ENCODE measurements at places on chromosomes 3 and 15.

DNA sequence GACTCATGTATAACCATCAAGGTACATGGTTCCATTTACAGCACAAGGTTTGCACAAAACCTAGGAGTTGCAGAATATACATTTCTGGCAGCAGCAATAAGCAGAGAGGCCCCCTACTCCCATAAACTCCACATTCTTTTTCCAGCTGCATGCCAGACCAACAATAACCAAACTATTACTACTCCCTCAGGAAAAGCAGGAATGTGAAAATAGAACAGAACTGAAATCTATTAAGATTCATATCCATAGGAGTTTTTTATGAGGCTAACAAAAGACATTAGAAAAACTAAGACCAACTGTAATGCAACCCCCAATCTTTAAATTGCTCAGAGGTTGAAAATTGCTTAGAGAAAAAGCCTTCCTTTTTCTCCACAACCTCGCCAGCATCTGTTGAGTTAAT is 27.6 kb upstream of the TOP2B start:
- no peak for DNase-seq

- no peak for DNase-seq
Observed at GRCh38 chr3:126446791-126447190, 28.9 kb downstream of the ZXDC start.

GRCh38 chr3:16448639-16449070 is 64.8 kb downstream of the RFTN1 start:
- DNase-seq: no peak

GRCh38 chr3:51637941-51638471 is 33.0 kb upstream of the TEX264 start:
- DNase-seq: no peak

GRCh38 chr15:67559158-67559557 is 16.7 kb downstream of the MAP2K5 start:
- DNase-seq: no peak

- no peak for DNase-seq
Observed at GRCh38 chr3:146250449-146251382, at the start of gene PLSCR4. PLSCR4 (minus strand) TSS chr3:146251105; CDS start chr3:146222071, 29,034 bp downstream.

GRCh38 chr15:95442107-95442719 is 888.3 kb upstream of the NR2F2 start:
- no peak for DNase-seq

DNA sequence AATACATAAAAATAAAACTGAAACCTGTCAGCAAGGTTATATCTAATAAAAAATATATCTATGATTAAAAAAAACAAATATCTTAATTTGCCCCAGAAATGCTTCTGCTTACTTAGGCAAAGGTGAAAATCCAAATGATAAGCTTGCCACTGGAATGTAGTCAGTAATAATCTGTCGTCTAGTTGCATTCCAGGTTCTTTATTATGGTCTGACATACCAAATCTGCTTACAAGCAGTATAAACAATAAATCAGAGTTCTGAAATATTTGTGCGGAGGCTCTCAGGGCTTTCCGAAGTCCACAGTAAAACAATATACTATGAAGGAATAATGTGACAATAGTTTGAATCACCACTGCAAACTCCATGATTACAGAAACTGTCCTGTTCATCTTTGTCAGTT is 1133.5 kb downstream of the ROBO1 start:
- DNase-seq: no peak

- DNase-seq: no peak
Observed at GRCh38 chr3:155225417-155225816, 68.1 kb downstream of the STRIT1 start.

- DNase-seq: no peak
Observed at GRCh38 chr3:146953511-146953981, 348.4 kb upstream of the PLSCR5 start.

- DNase-seq: no peak
Observed at GRCh38 chr3:150527464-150528255, 18.6 kb downstream of the SERP1 start.

- no peak for DNase-seq
Observed at GRCh38 chr3:9147896-9148266, 101.6 kb downstream of the SRGAP3 start.

DNA sequence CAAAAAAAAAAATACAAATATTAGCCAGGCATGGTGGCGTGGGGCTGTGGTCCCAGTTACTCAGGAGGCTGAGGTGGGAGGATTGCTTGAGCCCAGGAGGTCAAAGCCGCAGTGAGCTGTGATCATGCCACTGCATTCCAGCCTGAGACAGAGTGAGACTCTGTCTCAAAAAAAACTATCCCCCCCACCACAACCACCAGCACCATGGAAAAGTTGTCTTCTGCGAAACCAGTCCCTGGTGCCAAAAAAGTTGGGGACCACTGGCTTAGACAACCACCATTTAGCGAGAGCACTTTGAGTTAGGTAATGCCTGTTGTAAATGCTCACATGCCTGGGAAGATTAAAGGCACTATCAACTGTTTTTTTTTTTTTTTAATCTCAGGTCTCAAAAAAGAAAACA is 15.4 kb downstream of the ARHGAP31 start:
- no peak for DNase-seq

GRCh38 chr15:77350792-77351191 is 69.1 kb downstream of the PEAK1 start:
- no peak for DNase-seq

DNA sequence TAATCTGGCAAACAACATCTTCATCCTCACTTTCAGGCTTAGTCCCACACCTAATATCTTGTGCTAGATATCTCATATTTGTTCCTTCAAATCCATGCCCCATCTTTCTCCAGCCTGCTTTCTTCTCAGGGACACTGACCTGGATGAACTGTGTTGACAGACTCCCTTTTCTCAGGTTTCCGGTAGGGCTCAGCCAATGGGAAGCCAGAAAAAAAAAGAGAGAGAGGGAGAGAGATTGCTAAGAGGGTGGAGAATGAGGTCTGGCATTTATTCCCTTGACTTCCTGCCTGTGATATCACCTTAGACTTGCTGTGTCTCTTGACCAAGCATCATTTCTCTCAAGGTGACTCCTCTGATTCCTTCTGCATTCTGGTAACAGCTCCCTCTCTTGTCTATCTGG is 145.6 kb upstream of the ABI3BP start:
- DNase-seq: no peak

DNA sequence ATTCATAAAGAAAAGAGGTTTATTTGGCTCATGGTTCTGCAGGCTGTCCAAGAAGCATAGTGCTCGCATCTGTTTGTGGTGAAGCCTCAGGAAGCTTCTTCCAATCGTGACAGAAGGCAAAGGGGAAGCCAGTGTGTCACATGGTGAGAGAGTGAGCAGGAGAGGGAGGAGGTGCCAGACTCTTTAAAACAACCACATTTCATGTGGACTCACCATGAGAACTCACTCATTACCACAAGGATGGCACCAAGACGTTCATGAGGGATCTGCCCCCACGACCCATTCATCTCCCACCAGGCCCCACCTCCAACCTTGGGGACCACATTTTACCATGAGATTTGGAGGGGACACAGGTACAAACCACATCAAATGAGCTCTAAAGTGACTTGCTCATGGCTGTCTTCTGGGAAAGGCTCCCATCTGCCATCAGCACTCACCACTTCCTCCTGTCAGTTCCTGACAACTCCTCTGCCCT is 327.3 kb upstream of the TLE3 start:
- DNase-seq: no peak

- DNase-seq: no peak
Observed at GRCh38 chr3:17143893-17144664, 259.3 kb downstream of the PLCL2 start.

DNA sequence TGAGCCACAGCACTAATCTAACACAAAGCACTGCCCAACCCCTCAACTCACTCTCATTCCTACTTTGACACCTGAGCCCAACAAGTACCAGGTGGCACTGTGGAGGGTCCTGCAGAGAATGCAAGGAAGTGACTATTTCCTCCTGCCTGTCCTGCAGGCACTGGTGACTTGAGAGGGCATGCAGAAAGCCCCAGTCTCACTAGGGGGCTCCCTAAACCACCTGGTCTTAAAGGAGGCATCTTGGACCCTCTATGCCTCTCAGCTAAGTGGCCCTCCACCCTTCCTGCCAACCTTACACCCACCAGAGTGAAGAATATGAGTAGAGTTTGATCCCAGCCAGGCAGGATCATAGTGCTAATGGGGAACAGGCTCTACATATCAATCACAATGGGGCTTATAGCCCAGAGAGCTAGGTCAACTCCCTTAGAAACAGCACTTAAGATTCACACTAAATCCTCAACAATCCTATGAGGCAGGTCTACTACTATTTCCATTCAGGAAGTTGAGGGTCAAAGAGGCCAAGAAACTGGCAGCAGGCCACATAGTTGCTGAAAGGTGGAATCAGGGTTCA is 15.2 kb downstream of the TRAIP start:
- DNase-seq: no peak

DNA sequence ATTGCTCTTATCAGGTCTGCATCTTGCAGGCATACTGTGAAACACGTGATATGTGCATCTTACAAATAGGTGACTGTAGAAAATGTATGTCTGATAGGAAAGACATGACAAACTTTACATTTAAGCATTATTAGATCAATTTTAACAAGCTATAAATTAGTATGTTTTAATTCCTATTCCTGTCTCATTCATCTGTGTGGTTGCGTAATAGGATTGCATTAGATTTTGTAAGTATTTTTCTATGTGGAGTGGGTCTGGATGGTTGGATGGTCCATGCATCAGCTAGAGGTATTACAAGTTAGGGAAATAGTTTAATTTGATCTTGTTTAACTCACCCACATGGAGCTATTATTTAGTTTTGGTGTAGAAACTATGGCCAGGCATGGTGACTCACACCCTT is 18.8 kb downstream of the ASTE1 start:
- DNase-seq: no peak

DNA sequence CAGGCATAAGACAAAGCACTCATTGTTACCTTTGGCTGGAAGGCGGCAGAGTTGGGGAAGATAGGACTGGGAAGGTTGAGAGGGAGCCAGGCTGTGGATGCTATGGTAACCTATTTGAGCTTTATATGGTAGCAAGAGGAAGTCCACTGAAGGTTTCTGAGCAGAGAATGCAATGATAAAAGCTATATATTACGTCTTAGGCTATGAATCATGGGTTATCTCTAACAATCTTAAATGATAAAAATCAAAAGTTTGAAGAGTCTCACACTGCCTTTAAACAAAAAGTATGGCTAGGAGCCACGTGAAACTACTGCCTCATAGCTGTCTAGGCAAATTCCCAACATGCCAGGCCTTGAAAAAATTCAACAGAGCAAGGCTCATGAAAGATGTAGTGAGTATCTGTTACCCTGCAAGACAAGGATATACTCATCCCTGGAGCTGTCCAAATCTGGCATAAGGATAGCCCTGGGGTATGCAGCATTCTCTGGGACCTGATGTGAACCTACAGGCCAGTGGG is 4.1 kb downstream of the P3H2 start:
- DNase-seq: no peak

DNA sequence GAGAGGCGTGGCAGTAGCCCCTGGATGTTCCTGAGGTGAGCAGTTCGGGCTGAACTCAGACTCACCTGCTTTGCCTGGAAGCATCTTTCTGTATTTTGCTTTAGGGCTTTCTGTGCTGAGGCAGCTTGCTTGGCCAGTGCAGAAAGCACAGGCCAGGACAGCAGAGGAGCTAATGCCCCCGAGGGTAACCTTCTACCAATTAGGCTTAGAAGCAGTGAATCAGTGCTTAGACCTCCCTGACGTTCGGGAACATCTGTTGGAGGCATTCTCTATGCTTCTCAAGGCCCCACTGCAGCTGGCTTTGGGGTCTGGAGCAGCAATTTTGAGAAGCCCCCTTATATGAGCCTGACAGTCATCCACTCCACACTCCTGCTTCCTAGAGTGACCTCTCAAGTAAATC is 350.7 kb upstream of the PROK2 start:
- no peak for DNase-seq

GRCh38 chr3:80526153-80526552 is 758.4 kb upstream of the ROBO1 start:
- DNase-seq: no peak

- DNase-seq: no peak
Observed at GRCh38 chr3:126201168-126201567, 20.8 kb upstream of the ALDH1L1 start.

DNA sequence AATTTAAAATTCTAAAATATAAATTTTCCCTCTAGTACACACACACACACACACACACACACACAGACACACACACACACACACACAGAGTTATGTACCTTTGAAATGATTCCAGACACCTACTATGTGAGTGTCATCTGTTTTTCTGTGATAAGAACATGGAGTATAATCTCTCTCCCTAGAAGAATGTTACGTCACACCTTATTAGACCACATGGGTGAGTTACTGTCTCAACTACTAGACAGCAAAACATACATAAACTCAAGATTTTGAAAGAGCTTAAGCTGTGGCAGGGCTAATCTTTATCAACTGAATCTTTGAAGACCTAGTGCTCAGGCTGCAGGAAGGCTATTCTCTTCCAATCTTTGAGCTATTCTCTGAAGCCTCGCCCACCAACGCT is 385.9 kb upstream of the BCHE start:
- DNase-seq: no peak

DNA sequence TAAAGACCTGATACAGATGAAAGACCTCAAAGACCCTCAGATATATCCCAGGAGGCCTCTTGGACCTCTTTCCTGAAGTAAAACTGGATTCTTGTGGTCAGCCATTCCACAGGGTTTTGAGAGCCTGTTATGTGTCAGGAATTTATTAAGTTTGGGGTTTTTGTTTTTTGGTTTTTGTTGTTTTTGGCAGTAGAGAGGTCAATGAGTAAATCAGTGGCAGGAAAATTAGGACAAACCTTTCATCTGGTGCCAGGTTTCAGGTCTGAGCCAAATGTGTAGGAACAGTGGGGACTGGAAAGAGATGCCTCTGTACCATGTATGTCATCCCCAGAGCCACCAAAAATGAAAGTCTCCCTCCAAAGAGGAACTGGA is 520.4 kb upstream of the MDFIC2 start:
- DNase-seq: no peak

- DNase-seq: no peak
Observed at GRCh38 chr3:66498687-66499621, 1.9 kb downstream of the LRIG1 start.

GRCh38 chr15:26126070-26126469 is 262.9 kb upstream of the ATP10A start:
- DNase-seq: no peak

DNA sequence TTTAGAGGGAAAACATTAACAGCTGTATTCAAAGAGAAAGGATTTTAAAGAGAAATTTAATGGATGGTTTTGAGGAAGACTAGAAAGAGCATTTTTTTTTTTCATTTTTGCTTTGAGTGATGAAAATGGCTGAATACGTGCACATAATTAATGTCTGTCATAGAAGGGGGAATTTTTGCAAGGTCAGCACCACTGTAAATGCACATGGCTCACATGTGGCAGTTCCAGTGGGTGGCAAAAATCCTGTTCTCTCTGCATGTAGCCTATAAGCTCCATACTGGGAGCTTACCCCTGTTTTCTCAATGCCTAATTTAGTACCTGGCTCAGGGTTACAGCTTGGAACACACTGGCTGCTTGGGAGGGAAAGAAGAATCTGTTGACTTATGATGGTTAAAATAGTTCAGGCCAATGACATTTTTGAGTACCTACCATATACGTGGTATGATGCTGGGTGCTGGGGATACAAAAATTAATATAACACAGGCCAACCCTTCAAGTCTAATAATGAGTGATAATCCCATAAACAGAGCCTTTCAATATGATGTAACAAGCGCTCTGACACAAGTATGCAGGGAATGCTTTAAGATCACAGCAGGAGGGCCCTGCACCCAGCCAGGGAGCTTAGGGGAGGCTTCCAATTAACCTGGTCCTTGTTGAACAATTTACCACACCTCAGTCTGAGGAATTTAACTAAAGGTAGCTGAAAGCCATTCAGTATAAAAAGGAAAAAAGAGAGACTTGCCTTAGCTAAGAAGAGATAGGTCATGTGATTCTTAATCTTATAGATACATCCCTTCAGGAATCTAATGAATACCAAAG is 33.0 kb downstream of the HSPBAP1 start:
- DNase-seq: no peak
